Stimulated activated naive CD4-positive, alpha-beta T cell (primary cell): ENCODE measurements at places on chromosomes 6 and 20.
A peak's percentile ranks its signal among the peaks of the same experiment; 100 is the strongest.

DNA sequence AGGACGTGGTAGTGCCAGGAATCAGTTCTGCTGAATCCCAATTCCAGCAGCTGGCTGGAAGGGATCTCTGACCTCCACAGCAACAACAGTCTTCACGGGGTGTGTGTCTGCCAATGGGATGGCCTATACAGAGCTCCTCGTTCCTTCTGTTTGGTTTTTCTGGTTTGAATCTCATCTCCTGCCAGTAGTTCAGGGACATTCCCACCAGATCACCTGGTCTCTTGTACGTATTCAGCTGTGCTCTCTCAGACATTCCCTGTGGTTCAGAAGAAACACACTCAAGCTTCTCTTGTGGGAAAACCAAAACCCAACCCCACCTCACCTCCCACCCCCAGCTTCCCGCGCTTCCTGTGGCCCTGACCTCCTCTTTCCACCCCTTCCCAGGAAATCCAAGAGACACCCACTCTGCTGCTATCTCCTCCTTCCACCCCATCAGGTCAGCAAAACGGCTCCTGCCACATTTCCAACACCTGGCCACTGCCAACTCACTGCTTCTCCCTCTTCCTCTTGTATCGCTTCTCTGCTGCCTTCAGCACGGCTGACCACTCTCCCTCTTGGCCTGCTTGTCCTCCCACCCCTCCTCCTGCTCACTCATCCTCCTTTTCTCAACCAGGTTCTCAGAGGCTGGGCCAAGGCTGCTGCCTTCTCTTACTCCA, 63.3 kb upstream of the PTGIS start:
- no peak for DNase-seq

DNA sequence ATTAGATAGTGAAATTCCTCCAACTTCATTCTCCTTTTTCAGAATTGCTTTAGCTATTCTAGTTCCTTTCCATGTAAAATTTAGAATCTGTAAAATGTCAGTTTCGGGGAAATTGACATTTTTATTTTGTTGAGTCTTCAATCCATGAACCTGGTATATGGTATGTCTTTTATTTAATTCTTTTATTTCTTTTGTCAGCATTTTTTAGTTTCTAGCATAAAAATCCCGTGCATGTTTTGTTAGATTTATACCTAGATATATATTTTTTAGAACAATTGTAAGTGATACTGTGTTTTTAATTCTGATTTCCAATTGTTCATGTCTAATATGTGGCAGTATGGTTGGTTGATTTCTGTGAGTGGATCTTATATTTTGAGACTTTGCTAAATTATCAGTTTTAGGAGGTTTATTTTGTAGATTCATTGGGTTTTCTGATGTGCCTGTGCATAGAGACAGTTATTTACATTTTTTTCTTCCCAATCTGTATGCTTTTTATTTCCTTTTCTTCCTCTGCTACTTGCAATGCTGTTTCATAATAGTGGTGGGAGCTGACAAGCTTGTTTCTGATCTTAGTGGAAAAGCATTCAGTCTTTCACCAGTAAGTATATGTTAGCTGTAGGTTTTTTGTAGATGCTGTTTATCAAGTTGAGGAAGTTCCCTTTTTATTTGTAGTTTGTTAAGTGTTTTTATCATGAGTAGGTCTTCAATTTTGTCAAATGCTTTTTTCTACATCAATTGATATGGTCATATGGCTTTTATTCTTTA, 13.7 kb downstream of the TAB2 start:
- no peak for DNase-seq

- DNase-seq, result no peak
These were observed 75.3 kb upstream of the THEMIS start for GRCh38 chr6:127976111-127976510.

DNA sequence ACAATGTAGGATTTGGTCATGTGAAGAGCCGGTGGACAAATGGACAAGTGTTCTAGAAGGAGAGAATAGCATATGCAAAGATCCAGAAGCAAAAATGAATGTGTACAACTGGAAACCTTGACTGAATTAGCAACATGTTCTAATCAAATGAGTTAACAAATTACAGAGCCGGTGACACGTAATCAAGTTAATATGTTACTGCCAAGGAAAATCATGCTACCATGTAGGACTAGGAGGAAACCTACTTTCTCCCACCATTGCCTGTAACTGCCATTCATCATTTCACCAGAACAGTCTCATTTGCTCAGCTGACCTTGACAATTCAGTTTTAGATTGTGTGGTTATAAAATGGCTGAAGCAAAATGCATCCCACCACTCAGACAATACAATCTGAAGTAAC, 179.4 kb downstream of the KIF16B start:
- DNase-seq, result no peak

GRCh38 chr6:148648754-148649453, 97.9 kb upstream of the UST start:
- no peak for DNase-seq

- DNase-seq, result peak; percentile 19
These were observed 1.9 kb downstream of the PPP1R18 start for GRCh38 chr6:30684386-30685156.
